ENCODE measurements at places on chromosomes 1 and 21.
A peak's percentile ranks its signal among the peaks of the same experiment; 100 is the strongest.

DNA sequence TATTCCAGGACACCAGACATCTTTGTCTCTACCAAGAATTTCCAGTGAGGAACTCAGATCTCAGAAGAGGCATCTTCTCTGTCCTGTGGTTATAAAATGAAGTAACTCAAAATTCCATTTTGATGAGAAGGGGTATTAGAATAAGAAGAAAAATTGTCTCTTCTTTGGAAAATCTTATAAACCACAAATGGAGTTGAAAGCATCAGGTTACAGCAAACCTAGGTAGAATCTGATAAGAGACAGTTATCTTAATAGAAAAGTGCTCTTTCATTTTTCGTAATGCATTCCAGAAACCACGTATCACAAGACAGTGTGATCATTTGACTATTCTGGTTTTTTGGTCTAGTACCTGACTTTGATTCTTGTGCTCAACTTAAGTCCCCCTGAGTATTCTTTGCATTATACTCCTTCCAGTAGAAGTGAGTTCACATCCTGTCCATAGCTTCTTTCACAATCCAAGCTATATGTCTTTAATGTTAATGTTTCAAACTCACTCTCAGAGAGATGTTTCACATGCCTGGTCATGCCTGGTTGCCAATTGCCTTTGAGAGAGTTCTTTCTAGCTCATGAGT lies 120.9 kb upstream of the PRDX6 start:
- no peak for DNase-seq

DNA sequence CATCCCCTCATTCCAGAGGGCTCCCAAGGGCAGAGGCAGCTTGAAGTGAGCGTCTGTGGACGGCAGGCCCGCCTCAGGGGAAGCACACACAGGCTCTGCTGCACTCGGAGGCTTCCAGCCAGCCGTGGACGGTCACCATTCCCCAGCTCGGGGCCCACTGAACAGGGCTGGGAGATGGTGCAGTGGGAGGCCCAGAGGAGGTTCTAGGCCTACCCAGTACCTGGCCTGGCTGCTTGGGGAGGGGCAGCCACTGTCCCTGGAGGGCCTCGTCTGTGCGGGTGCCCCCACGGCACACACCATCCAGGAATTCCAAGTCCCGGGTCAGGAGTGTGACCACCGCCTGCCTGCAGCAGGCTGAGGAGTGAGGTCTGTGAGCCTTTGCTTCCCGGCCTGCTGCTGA lies 80.4 kb downstream of the SIK1 start:
- DNase-seq = no peak

DNA sequence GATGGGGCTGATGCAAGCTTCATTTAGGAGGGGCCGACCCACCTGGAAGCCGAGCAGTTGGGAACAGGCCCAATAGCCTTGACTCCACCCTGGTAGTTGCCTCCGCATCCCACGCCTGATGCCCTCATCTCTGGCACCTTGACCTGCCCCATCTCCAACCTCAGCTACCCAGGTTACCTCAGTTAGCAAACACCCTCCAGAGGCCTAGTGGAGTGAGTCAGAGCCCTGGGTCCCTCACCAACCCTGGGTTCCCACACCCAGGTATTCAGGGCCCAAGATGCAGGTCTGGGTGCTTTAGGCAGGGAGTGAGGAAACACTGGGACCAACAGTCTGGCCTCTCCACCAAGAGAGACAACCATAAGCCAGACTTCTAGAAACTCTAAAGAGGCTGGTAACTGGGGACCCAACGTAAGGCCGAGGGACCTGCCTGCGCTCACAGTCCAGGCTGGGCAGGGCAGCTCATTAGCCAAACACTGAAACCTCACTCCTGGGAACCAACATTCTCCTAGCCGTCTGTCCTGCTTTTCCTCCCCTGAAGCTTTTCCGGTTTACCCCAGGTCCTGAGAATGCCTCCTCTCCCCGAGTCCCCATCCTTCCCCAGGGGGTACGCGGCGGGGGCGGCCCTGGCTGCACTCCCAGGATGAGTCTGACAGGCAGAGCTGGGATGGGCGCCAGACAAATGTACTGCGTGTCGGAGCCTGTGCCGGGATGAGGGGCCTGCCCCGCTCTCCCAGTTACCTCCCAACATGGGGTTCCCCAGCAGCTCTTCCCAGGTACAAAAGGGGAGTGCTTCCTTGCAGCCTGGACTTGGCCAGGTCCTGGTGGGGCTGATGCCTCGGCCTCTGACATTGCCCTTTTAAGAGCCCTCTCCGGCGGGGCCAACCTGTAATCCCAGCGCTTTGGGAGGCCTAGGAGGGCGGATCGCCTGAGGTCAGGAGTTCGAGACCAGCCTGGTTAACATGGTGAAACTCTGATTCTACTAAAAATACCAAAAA lies 8.9 kb upstream of the CELSR2 start:
- peak; percentile 5 for DNase-seq

GRCh38 chr1:210294999-210295745 lies 33.5 kb upstream of the HHAT start:
- no peak for DNase-seq

DNA sequence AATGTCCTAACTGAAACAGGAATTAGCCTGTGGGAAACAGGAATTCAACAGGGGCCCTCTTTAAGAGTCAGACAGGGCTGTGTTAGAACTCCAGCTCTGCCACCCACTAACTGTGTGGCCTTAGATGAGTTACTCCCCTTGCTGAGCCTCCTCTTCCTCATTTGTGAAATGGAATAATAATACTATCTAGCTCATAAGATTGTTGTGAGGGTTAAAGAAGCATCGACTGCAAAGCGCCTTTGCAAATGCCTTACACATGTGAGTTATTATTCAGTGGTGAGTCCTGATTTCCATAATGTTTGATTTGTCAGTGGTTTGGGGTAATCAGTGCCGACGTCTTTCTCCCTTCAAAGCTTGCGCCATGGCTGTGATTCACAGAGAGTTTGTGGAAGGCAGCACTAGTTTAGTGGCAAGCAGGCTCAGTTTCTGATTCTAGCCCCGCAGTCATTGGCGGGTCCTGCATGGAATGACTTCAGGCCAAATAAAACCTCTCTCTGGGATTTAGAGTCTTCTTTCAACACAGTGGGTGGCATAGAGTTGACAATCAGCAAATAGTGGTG lies 388.5 kb downstream of the PLPP3 start:
- DNase-seq = no peak

GRCh38 chr1:228804640-228805413 lies 69.5 kb downstream of the RHOU start:
- DNase-seq = peak; percentile 25

- no peak for DNase-seq
Measured at GRCh38 chr1:245334827-245335490, 180.2 kb downstream of the KIF26B start.

DNA sequence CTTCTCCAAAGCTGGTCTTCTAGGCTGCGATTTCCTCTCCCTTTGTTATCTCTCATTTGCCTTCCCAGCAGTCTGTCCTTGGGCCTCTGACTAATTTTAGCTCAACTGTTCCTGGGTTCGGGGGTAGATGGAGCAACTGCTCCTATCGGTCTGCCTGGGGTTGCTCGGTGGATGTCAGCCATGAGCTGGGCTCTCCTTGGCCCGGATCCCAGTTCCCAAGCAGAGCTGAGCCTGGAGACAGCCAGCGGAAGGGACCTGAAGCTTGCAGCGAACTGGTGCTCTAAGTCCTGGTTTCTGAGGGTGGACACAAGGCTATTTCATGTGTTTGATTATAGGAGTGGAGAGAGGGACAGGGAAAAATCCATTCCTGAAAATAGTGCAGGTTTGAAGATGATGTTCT lies 423.0 kb downstream of the RPS6KC1 start:
- no peak for DNase-seq

DNA sequence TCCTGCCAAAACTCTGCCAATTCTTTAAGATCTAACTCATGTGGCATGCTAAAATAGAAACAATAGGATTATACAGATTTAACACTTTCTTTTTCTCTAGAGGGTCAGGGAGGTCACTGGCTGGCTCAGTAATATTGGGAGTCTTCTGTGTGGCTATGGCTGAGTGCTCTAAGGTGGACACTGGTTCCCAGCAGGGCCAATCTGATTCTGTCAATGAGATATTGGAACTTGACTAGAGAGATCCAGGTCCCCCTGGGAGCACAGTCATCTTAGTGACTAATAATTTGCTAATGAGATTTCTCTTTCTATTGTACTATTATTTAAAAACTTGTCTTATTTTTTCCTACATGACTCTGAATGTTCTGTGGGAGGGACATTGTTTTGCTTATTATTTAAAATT lies 69.1 kb upstream of the ZP4 start:
- no peak for DNase-seq

- DNase-seq = no peak
Measured at GRCh38 chr1:43387976-43388599, 1.5 kb downstream of the MED8 start.

DNA sequence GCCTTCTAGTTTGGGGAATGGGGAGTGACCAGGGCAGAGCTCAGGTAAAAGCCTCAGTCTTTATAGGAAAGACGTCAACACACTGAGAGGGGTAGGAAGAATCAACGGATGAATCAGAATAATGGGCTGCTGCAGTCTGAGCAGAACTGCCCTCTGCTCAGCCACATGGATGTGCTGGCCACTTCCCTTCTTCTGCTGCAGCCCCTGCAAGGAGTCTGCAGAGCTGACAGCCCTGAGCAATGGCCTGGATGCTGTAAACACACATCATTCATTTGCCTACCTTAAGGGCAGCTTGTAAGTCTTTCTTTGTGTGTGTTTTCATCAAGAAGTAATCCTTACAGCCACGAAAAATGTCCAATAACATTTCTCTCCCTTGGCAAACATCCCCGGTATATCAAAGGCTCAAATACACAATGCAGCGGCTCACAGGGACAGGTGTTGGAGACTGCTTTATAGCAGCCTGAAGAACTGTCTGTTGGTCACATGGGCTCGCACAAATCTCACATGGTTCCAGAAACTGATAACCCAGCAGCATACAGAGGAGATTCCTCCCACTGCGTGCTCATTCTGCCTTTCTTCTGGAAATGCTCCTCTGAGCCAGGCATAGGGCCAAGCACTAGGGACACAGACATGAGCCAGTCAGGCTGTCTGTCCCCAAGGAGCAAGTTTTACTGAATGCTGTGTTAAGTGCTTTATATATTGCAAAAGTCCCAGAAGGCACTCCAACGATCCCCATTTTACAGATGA lies 110.1 kb downstream of the HMGB4 start:
- no peak for DNase-seq

DNA sequence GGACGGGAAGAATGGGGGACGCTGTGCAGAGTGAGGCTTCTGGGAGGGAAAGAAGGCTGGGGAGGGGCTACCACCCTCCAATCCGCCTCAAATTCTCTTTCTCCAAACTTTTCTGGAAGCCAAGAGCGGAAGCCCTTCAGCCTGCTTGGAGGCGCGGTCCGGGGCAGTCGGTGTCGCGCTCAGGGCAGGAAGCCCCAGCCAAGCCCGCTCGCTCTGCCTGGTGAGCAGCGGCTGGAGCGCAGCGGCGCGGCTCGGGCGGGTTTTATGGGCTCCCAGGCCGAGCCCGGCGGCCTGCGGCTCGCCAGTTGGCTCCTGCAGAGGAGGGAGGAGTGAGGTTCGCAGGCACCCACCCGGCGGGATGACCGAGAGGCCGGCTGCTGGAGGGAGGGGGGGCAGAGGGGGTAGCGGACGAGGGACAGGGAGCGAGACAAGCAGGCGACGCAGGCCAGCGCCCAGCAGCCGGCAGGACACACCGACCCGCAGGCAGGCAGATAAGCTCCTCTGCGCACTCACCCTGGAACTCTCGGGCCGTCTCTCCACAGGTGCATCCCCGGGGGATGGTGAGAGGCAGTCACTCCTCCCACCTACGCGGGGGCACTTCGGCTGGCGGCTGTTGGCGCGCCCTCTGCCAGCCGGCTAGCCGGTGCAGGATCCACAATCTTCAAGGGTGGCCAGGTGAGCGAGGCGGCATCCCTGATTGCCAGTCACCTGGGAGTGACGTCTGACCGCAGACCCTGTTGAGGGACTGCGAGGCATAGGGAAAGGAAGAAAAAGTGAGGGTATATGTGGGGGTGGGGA lies at the start of gene AVPR1B:
TSS of gene AVPR1B (minus strand) at position 238 of the 798 bp plus-strand sequence. CDS start 498 bp downstream, outside the sequence.
- DNase-seq = no peak

- DNase-seq = peak; percentile 85
Measured at GRCh38 chr1:26279456-26280332, at the start of gene SH3BGRL3. SH3BGRL3 (plus strand) TSS chr1:26280086; CDS start chr1:26280156, 70 bp downstream.

DNA sequence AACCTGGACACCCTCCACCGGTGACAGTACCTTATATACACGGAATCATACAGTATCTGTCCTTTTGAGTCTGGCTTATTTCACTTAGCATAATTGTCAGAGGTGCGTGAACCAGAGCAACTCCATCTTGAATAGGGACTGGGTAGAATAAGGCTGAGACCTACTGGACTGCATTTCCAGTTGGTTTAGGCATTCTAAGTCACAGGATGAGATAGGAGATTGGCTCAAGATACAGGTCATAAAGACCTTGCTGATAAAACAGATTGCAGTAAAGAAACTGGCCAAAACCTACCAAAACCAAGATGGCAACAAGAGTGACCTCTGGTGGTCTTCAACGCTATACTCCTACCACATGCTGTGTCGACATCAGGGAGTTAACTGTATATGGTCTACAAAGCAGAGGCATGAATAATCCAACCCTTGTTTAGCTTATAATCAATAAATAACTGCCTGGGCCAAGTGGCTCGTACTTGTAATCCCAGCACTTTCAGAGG lies 1.4 kb upstream of the FDPS start:
- DNase-seq = no peak

DNA sequence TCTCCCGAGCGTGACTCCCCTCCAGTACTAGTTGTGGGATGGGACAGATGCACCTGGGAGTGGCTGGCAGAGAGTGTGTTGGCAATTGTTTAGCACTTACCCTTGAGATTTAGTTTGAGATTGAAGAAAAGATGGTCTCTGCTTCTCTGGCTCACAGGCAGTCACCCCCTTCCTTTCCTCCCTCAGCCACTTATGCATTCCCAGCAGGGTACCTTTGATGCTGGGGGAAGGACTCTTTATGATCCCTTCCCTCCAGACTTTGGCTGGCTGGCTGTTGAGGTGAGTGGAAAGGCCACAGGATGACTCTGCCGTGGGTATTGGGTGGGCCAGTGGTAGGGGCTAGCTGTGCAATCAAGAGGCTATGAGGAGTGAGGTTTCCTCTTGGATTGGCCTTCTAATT lies 236.8 kb downstream of the CAMTA1 start:
- no peak for DNase-seq

DNA sequence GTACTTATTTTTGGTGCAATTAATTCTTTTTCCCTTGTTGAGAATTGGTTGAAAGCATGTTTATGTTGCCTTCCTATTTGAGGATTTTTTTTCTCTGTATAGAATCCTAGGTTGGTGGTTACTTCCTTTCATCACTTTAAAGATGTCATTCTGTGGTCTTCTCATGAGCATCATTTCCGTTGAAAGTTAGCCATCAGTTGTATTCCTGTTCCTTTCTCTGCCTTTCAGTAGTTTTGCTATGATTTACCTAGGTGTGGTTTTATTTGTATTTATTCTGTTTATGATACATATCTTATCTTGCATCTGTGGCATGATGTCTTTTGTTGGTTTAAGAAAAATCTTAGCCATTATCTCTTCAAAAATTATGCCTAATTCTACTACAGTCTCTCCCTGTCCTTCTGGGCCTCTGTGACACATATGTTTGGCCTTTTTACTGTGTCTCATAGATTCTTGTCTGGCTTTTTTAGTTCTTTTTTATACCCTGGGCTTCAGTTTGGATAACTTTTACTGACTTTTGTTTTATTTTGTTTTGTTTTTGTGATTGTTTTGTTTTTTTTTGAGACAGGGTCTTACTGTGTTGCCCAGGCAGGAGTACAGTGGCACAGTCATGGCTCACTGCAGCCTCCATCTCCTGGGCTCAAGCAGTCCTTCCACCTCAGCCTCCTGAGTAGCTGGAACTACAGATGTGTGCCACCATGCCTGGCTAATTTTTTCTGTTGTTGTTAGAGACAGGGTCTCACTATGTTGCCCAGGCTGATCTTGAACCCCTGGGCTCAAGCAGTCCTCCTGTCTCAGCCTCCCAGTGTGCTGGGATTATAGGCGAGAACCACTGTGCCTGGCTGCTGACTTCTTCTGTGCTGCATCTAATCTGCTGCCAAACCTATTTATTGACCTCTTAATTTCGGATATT lies 24.1 kb downstream of the PTGFRN start:
- DNase-seq = peak; percentile 32

Data from CD4-positive, alpha-beta T cell treated with Interleukin-4 for 4 hours (primary cell).